Frontal cortex (tissue), 4 donors: ENCODE measurements at places on chromosomes 6 and 20. TPM values are rescaled to one million over a fixed set of nuclear protein-coding genes. Genes with fewer than 3 reads are reported as not detected.

The ADGB gene
- total RNA-seq = under 0.01 TPM

The HNF4A gene
- not detected for total RNA-seq

The HMGCLL1 gene
- 68.9 TPM for total RNA-seq

The BLOC1S5 gene
- 20.8 TPM for total RNA-seq

The EDN1 gene
- total RNA-seq = 4.9 TPM

The ZKSCAN8 gene
- total RNA-seq = 15.9 TPM

The PGBD1 gene
- 19.2 TPM for total RNA-seq

The SLC22A3 gene
- total RNA-seq = 3.3 TPM

The TMEM170B gene
- total RNA-seq = 51.8 TPM

The SLC4A11 gene
- under 0.01 TPM for total RNA-seq

The POU3F2 gene
- 142 TPM for total RNA-seq

The NFATC2 gene
- total RNA-seq = 0.41 TPM

The FAM120B gene
- total RNA-seq = 57.5 TPM

The ADTRP gene
- 1.6 TPM for total RNA-seq

The OR12D2 gene
- not detected for total RNA-seq

The HTR1E gene
- total RNA-seq = under 0.01 TPM

The NKAPL gene
- 3.7 TPM for total RNA-seq

The HLA-DQB1 gene
- total RNA-seq = 0.41 TPM

The HCRTR2 gene
- total RNA-seq = 30.6 TPM

The IYD gene
- total RNA-seq = not detected
